Fibroblast of skin of right biceps (primary cell): ENCODE measurements at places on chromosomes 3 and 15.

GRCh38 chr15:98330258-98330657 is 318.1 kb upstream of the IGF1R start:
- DNase-seq: no peak

GRCh38 chr15:62888623-62889022 is 153.9 kb upstream of the TPM1 start:
- no peak for DNase-seq

DNA sequence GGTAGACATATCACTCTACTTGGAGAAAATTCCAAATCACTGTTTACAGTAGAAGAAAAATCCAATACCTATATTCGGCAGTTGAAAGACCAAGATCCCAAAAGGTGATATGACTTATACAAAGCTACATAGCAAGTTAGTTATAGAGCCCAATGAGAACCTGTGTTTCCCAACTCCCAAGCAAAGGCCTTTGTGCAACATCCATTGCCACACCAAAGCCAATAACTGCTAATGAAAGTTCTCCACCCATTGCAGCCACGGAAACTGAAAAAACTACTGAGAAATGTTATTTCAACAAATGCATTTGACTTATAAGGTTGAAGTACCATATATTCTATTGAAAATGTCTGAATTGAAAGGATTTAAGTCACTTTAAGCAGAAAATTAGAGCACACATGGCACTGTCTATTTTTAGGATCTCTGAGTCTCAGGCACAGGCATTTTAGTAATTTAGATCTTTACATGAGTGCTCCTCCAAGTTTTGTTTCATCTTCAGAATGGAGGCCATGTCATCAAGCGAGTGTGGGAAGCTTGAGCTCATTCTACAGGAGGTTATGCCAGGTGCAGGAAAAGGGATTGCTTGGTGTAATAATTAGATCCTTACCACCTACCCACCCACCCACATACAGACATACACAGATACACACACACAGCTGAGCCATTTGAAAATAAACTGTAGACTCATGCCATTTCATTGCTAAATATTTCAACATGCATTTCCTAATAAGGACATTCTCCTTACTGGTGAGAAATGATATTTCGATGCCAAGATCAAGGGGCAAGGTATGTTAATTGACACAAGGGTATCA is 19.7 kb upstream of the ANO10 start:
- peak; percentile 34 for DNase-seq

GRCh38 chr3:12791430-12791829 is 5.0 kb upstream of the CAND2 start:
- DNase-seq: no peak

- peak; percentile 27 for DNase-seq
Measured at GRCh38 chr15:57122080-57122840, 203.8 kb downstream of the TCF12 start.

- no peak for DNase-seq
Measured at GRCh38 chr3:194245975-194246561, 105.1 kb downstream of the CPN2 start.

GRCh38 chr3:22117751-22118346 is 366.8 kb upstream of the ZNF385D start:
- peak; percentile 53 for DNase-seq

GRCh38 chr15:85514413-85514812 is 134.0 kb downstream of the AKAP13 start:
- DNase-seq: no peak

DNA sequence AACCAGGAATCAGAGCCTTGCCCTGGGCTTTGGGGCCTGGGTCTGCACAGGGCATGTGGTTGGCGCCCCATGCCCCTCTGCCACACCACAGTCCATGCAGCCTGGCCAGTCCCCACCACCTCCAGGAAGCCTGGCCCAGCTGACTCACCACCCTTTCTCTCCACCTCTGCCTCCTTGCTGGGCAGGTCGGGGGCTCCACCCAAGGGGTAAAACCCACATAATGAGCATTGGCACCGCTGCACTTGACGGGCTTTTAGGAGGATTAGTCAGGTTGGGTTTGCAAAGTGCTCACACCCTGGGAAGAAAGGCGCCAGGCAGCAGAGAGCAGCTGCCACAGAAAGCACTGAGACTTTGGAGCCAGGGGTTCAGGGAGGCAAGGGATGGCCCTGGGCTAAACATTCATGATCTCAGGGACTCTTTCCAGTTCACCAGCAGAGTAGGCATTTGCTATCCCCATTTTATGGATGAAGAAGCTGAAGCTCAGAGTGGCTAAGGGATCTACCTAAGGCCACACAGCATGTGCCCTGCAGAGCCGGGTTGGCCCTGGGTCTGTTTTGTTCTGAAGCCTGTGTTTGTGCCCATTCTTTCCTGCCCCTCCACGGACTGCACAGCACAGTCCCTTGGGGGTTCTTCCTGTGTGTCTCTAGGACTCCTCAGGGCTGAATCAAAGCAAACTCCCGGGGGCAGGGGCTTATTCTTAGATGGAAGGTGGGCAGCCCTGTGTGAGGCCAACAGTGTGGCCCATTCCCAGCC is 113.4 kb downstream of the ETFA start:
- DNase-seq: no peak

DNA sequence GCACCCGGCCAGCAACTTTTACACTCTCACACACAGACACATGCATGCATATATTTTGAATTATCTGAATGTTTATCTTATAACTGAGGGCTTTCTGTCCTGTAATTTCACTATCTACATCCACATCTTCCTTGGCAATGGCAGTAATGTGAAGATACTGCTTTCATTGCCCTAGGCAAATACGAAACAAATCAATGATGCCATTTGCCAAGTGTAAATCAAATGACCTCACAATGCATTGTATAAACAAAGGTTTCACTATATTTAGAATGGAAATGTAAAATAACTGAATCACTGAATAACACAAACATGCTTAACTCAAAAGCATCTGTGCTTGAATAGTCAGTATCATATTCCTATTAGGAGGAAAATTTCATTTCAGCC is 455.6 kb downstream of the TBL1XR1 start:
- no peak for DNase-seq

GRCh38 chr3:182527745-182528144 is 265.6 kb upstream of the ATP11B start:
- DNase-seq: no peak

- no peak for DNase-seq
Measured at GRCh38 chr15:48614051-48614450, 31.5 kb downstream of the FBN1 start.

DNA sequence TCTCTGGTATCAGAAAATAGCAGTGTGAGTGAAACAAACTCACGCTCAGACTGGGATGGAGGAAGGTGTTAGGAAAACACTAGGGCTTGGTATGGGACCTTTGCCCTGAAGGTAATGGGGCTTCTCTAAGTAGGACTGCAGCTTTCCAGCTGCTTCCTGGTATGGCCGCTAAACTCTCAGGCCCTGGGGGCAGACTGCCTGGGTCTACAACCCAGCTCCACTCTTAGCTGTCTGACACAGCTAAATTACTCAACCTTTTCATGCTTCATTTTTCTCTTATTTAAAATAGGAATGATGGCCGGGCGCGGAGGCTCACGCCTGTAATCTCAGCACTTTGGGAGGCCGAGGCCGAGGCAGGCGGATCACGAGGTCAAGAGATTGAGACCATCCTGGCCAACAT is 5.2 kb upstream of the YEATS2 start:
- DNase-seq: no peak

GRCh38 chr3:42072831-42073301 is 18.3 kb upstream of the TRAK1 start:
- DNase-seq: no peak

GRCh38 chr15:63501256-63502089 is 2.9 kb upstream of the USP3 start:
- DNase-seq: peak; percentile 91

GRCh38 chr15:28936081-28936480 is 50.3 kb downstream of the APBA2 start:
- no peak for DNase-seq

DNA sequence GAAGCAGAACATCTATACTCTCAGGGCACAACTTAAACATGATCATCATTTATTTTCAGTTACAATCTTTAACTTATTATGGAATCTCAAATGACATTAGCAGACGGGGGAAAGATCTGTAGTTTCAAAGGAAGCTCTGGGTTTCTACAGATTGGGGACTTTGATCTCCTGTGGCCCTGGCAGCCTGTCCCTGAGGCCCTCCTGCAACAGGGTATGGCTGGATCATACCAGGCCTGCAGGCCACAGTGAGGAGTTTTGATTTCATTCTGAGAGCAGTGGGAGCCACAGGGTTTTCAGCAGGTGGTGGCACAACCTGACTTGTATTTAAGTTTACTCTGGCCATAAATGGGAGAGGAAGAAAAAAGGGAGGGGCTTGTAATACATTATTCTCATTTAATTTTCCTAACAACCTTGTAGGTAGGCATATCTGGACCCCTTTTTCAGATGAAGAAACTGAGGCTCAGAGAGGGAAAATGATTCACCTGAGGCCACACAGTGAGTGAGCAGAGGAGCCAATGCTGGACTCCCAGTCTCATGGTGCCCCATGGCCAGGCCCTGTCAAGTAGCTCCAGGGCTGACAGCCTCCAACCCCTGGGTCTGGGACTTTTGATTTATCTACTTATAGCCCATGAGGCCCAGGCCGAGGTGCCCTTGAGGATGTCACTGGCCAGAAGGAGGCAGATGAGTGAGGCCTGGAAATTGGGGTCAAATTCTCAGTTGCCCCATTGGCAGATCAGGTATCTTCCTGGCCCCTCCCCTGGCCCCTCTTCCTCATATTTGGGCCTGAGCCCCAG is 71.0 kb downstream of the ATP2B2 start:
- DNase-seq: no peak

DNA sequence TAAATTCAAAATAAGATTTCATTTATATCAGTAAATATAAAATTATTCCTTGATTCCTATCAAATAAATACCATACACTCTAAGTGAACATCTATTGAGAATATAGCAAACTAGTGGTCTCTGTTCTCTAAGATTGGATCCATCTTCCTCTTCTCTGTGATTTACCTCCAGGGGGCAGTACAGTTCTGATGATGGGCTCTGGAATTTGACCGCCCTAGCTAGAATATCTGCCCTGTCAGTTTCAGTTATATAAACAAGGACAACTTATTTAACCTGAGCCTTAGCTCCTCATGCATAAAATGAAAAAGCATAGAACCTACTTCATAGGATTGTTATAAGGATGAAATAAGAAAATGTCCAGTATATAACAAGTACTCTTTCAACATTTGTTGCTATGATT is 171.1 kb upstream of the CCDC54 start:
- DNase-seq: peak; percentile 51

GRCh38 chr15:69758291-69758771 is 305.7 kb downstream of the RPLP1 start:
- peak; percentile 43 for DNase-seq

DNA sequence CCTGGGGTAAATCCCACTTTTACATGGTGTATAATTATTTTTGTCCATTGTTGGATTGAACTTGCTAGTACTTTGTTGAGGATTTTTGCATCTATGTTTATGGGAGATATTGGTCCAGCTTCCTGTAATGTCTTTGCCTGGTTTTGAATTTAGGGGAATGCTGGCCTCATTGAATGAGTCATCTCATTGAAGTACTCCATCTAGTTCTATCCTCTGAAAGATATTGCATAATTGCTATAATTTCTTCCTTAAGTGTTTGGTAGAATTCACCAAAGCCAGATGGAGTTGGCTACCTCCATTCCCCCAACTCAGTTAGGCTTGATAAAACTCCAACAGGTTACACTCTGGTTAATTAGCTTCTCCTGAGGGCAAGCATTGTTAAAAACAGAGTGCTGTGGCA is 237.4 kb upstream of the TGFBR2 start:
- peak; percentile 80 for DNase-seq

DNA sequence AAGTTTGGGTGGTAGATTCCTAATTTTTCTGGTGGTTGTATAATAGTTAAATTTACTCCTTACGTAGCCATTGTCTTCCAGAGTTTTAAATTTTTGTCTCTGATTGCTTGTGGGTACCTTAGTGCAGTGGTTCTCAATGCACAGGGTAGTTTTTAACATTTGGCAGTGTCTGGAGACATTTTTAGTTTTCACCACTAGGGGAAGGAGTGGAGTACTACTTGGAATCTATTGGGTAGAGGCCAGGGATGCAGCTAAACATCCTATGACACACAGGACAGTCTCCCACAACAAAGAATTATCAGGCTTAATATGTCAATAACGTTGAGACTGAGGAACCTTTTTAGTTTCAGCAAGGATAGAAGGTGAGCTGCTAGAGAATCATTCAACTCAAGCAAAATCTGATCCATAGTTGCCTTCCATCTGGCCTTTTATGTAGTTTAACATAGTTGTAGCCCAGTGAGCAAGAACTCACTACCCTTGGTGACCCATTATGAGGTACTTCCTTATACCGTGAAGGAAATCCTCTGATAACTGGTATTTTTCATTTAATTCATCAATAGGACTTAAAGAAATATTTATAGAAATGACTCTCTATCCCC is 8.6 kb upstream of the STX19 start:
- peak; percentile 61 for DNase-seq

- no peak for DNase-seq
Measured at GRCh38 chr3:41974223-41974622, 12.3 kb upstream of the ULK4 start.

DNA sequence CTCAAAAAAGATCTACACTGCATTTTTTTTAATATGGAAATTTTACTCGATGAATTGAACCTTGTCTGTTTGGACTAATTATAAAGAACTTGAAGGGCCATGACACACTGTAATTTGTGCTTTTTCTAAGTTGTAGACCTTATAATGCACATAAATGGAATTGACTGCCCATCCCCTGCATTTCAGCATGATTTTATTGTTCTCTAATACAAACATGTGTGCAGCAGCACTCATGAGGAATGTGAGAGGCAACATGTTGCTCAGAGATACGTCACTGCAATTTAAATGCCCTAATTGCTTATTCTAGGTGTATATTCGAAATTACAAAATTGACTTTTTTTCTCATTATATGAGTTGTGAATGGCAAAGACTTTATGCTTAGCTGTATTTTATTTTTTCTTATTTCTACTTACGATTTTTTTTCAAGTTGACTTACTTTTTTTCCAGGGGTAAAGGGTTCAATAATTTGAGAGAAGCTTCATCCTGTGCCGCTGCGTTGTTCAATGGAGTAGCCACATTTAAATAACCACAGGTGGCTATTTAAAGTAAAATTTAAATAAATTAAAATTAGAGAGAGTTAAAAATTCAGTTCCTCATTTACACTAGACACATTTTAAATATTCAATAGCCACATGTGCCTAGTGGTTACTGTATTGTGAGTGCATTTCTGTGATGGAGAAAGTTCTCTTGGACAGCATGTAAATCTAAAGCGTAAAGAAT is 1346.4 kb downstream of the ROBO1 start:
- no peak for DNase-seq

GRCh38 chr15:50229336-50229735 is 36.2 kb downstream of the HDC start:
- no peak for DNase-seq

DNA sequence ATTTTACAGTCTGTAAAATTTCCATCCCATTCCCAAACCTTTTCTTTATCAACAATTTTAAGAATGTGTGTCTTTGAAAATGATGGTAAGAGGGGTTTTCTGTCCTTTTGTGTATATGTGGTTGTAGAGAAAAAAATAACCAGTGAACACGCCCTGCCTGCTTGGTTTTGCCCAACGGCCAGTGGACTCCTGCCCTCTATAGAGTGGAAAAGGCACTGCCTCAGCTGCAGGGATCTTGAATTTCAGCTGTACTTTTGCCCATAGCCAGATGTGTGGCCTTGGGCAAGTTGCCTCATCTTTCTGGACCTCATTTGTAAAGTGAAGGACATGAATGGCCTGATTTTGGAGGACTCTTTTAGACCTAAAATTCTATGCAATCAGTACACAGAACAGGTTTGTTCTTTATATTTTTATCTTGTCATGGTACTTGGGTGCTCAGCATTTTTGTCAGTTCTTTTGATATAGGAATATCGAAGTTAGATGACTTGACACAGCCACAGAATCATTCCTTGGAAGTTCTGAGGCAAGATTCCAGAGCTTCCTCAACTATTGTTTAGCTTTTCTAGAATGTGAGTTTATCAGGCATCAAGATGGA is 81.0 kb downstream of the CLDN11 start:
- DNase-seq: peak; percentile 41
